ENCODE measurements at places on chromosomes 6 and 20.

GRCh38 chr6:6880745-6881437 lies 226.9 kb upstream of the RREB1 start:
- DNase-seq, result no peak

- DNase-seq, result no peak
These were observed 58.8 kb downstream of the ZBTB9 start for GRCh38 chr6:33513213-33513612.

DNA sequence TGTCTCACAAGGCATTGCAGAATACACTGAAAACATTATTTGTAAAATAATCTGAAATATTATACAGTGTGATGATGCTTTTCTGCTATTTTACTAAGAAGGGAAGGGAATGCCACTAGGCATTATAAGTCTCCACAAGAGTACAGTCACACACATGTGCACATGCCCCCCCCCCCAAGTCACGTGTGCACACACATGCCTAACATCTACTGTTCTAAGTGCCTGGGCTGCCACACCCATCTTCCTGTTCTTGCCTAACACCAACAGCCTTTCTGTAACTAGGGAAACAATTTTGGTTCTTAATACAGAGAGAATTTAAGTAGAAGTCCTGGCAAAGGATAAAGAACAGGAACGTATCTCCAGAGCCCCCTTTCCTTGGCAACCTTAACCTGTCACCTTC lies 58.2 kb upstream of the BCLAF1 start:
- no peak for DNase-seq

GRCh38 chr6:122787721-122788120 lies 1.3 kb upstream of the SMPDL3A start:
- no peak for DNase-seq

- DNase-seq, result no peak
These were observed 21.8 kb upstream of the ISM1 start for GRCh38 chr20:13199279-13199678.

DNA sequence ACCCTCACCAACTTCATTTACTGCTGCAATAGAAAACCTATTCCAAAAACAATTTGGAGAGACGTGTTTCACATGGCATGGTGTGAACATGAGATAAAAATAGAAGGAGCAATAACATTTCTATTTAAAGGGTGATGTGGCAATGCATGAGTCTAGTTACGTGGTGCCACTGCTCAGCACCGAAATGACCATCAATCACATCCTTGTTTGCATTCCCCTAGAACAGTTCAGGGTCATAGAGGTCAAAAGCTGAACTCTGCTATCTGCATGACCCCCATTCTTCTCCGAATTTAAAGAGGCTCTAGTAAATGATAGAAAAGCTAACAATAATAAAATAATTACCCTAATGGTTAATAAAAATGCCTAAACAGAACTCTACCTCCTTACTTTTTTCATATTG lies 29.5 kb downstream of the ROS1 start:
- DNase-seq, result no peak

DNA sequence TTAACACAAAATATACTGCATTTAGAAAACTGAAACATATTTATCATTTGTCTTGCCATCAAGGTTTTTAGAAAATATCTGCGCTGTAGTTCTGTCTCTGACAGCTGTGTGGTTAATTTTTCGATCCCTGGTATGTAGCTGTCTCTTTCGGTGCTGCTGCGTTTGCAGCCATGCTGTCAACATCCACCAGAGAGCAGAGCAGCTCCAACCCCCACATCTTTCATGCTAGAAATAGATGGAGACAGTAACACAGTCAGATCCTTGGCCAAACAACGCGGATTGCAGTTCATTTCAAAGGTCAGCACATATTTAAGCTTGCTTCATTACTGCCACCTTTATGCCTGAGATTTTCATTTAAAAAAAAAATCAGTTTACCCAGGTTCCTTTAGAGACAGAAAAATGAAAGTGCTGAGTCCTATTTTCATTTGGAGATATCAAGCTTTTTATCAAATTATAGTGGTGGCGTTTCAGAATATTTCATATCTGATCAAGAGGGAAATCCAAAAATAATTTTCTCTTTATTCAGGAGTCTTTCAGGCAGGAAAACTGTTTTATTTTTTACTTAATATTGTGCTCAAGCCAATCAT lies 157.7 kb upstream of the MMS22L start:
- DNase-seq, result no peak

DNA sequence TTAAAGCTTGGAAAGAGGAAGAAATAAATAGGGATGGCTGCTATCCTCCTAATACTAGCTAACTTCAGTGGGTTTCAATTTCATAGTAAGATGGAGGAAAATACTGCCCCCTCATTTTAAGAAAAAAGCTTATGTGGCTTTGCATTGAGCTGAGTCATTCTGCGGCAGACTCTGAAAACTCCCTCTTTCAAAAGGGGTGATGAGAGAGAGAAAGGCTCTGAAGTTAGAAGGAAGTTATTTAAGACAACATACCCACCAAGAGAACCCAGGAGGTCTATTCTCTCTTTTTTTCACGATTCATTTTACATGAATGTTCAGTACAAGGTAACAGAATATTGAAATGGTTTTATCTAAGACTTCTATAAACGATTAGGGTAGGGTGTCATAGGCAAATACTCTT lies 4.5 kb downstream of the PRDM13 start:
- no peak for DNase-seq

GRCh38 chr20:36573798-36574365 lies 485 bp downstream of the TGIF2 start:
- peak; percentile 46 for DNase-seq

- DNase-seq, result no peak
These were observed 33.7 kb downstream of the PKIG start for GRCh38 chr20:44615876-44616603.

DNA sequence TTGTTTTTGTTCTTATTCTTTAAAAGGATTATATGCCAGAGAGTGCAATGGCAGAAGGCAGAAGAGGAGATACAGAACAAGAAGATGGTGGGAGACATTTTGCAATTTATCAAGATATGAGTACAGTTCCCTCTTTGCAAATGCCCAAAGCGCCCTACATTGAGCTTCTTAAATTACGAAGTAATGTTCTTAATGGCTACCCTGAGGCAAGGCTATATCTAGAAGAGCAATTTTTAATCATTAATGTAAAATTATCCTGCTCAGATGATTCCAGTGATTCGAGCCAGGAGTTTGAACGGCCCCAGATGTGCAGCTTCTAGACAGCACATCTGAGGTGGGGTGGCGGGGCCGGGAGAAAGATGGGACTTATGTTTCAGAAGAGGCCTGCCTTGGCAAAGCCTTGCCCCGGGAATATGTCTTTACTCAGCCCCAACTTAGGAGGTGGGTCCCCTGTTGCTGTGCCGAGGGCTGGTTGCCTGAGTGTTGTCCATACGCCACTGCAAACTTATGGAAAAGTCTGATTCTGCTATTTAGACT lies 84.9 kb upstream of the MLN start:
- no peak for DNase-seq

GRCh38 chr6:135740580-135740979 lies 110.9 kb upstream of the PDE7B start:
- no peak for DNase-seq

GRCh38 chr6:13268913-13269518 lies 59.3 kb downstream of the TBC1D7 start:
- DNase-seq, result no peak

- DNase-seq, result no peak
These were observed 20.5 kb downstream of the RPP40 start for GRCh38 chr6:4983322-4983721.

DNA sequence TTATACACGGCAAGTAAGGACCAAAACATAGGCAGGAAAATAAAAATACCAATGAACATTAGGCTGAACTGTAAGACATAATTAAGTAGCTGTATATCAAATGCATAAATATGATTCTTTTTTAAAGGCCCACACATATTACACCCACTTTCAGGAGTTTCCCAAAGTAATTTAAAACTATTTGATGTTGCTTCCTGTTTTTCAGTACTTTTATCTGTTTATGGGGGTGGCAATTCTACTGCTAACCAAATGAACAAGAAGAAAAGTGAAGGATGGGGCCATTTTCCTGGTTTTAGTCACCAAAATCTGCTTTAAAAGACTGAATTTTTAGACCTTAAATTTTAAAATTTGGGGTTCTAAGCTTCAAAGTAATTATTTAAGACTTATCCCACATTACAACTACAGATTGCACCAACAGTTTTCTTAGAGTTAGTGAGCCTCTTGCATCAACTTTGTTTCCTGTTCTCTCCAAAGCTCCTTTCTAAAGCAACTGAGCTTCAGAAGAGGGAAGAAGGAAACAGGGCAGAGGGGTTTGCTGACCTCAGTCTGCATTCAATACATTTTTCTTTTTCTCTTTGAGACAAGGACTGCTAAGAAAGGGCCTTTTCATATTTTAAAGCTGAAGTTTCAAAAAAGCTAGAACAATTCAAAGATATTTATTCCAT lies 191.0 kb downstream of the BACH2 start:
- DNase-seq, result no peak

GRCh38 chr6:156654919-156655918 lies 122.0 kb upstream of the ARID1B start:
- DNase-seq, result no peak

- no peak for DNase-seq
These were observed 9.5 kb upstream of the PAQR8 start for GRCh38 chr6:52352239-52353018.

DNA sequence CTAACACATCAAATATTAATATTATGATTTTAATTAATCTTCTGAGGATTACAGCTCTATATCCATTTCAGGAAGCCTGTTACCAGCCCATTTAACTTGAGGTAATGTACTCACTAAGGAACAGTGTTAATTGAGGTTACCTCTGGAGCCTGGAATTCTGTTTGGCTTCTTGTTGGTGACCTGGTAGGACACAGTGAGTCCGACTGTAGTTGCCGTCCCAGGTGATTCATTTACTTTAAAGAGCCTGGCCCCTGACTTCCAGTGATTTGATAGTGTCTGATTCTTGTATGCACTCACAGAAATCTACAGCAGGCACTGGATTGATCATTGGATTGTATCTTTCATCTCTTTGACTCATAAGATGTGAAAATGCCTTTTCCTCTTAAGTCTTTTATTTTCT lies 34.0 kb downstream of the IGF2R start:
- DNase-seq, result no peak

- no peak for DNase-seq
These were observed 57.6 kb downstream of the MEP1A start for GRCh38 chr6:46850792-46851191.

DNA sequence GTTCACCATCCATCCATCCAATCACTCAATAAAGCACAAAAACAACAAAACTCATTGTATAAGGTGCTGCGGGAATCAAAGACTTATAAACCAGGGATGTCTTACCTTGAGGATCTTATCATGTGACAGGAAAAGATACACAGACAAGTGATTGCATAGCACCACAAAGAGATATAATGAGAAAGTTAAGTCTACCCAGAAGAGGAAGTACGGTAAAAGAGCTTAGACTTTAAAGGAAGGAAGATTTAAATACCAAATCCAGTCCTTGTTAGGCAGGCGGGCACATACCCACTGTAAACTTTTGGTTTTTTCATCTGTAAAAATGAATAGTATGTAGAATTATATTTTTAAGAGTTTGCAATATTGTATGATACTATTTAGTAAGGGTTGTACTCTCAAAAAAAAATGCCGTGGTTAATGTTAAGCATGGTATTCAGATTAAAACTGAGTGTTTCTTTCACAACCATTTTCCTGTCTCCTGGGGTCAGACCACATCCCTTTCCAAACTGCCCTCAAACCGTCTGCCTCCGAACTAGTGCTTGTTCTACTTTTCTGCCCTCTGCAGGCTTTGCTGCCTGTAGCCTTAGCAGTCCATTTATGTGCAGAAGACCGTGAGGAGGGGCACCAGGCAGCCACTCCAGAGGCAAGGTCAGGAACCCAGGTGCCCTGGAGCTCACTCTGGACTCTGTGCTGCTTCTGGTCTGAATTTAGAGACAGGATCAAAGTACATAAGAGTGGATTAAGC lies 179.5 kb upstream of the SYNDIG1 start:
- DNase-seq, result no peak

DNA sequence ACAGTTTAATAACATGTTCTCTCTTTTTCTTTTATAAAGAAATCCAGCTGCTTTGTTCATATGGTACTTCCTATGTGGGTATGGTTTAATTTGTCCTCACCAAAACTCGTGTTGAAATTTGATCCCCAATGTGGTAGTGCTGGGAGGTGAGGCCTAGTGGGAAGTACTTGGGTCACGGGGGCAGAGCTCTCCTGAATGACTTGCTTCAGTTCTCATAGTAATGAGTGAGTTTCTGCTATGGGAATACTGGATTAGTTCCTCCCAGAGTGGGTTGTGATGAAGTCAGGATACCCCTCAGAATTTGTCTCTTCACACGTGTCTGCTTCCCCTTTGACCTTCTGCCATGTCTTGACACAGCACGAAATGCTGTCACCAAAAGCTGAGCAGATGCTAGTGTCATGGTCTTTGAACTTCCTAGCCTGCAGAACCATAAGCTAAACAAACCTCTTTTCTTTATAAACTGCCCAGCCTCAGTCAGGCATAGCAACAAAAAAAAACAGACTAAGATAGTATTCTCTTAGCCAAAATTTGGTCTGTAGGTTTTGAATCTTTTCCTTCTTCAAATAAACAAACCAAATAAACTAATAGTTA lies 87.8 kb upstream of the HS3ST5 start:
- no peak for DNase-seq

GRCh38 chr6:52306972-52307870 lies 22.7 kb upstream of the MCM3 start:
- no peak for DNase-seq
